ENCODE measurements at places on chromosomes 3 and 15. TPM values are rescaled to one million over a fixed set of nuclear protein-coding genes. Genes with fewer than 3 reads are reported as not detected.

Gene CRYGS
- 1.6 TPM for total RNA-seq

Gene WWTR1
- 39.9 TPM for total RNA-seq

Gene AADACL2
- total RNA-seq: not detected

Gene RBMS3
- total RNA-seq: 23.9 TPM

Gene CAMKV
- not detected for total RNA-seq

Gene LRRC31
- not detected for total RNA-seq
